ENCODE measurements at places on chromosomes 6 and 20.

- no peak for DNase-seq
Measured at GRCh38 chr6:134740473-134741199, 209.3 kb downstream of the ALDH8A1 start.

DNA sequence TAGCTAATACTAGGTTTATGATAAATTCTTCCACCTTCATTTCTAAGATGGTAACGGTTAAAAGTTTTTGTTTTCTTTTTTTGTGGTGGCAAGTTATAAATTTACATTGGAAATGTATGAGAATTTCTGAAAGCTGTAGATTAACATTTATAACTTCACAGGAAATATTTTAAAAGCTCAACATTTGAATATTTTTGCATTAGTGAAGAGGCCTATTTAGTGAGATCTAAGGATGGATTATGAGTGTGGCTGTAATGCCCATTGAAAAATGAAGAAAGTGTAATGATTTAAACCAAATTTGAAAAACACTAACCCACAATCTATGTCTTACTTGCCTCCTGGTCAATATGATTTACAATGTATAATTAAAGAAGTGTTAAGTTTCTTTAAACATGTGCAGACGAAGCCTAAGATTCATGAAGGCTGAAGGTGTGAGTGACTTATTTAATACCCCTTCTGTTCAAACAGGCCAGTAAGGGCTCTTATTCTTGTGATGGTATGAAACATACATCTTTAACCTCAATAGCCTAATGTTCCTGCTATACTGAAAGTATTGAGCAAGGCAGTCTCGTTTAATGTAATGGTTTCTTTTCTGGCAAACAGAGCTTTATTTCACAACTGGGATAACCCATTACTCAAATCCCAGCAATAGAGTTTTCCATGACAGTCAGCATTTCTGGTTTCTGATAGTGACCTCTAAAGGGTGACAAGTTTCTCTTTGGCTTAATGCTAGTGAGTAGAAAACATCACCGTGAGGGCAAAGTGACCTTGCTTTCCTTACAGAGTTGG lies 13.2 kb downstream of the HDGFL1 start:
- no peak for DNase-seq

DNA sequence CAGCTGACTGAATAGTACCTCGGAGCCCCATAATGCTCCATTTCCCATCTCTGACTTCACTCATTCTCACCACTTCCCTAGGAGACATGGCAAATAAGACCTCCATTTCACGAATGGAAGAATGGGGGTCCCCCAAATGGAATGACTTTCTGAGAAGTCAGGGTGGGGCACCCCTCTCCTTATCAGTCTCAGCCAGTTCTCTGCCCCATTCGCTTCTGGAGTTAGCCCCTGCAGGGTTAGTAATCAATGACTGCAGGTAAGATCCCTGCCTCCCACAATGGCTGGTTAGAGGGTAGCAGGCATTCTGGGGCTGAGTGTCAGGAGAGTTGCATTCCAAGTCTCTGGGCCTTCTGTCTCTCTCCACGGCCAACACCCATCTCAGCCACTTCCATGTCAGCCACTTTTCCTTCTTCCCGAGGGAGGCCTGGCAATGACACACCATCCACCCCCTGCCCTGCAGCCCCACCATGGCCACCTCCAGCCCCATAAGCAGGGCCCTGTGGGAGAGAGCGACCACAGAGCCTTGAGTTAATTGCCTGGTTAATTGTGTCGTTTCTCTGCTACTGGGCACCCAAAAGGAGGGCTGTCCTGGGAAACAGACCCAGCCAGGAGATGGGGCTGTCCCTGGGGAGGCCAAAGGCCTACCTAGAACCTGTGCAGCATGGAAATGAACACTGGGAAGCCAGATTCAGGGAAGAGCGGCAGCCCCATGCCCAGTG lies 13.4 kb downstream of the CCDC167 start:
- DNase-seq = no peak

DNA sequence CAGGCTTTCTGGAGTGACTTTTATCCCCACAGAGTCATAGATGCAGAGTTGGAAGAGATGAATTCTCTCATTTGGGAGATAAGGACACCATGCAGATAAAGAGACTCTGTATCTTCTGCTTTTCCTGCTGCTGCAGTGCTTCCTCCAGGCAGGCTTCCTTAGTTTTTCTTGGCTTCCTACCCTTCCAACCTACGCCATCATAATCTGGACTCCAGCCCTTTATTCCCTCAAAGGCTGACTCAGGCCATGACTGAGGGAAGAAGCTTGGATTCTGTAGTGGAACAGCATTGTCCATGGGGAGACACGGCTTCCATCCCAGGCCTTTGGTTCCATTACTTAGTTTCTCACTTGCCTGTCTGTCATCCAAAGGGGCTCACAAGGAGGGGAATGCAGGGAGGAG lies 6.5 kb upstream of the RNF24 start:
- DNase-seq = no peak
